ENCODE measurements at places on chromosomes 6 and 20. TPM values are rescaled to one million over a fixed set of nuclear protein-coding genes. Genes with fewer than 3 reads are reported as not detected.

GRCh38 chr6:83633149-83633548, 75.8 kb downstream of the SNAP91 start:
- DNase-seq, result no peak

- DNase-seq, result no peak
These were observed 125.7 kb downstream of the MEI4 start for GRCh38 chr6:77778527-77778926.

GRCh38 chr20:14729390-14729789, 392.0 kb upstream of the FLRT3 start:
- DNase-seq, result no peak

The FRK gene
- total RNA-seq, result 2.0 TPM

- DNase-seq, result no peak
These were observed 30.8 kb upstream of the KLHL31 start for GRCh38 chr6:53696341-53696740.

DNA sequence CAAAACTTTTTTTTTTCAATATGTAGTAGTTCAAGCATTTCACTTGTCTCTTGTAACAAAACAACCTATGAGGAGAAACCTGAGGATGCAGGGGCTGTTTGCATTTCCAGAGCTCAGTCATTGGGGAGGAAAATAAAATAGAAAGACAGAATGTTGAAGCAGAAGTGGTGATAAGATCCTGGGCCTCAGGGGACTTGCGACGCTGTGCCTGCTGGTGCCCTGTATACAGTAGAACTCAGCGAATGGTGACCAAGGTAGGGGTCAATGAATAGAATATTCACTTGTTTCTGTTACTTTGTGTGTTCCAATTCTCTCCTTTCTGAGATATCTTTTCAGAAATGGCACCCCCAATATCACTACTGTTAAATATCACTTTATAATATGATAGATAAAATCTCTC, 271.6 kb downstream of the FARS2 start:
- no peak for DNase-seq
